NCI-H69 (cell line): ENCODE measurements at places on chromosomes 16 and 17.

GRCh38 chr16:81485824-81486539, 41.4 kb downstream of the CMIP start:
- DNase-seq = no peak

GRCh38 chr16:12551946-12552345, 251.7 kb downstream of the CPPED1 start:
- DNase-seq = no peak

- peak; percentile 90 for DNase-seq
Measured at GRCh38 chr16:87790292-87791100, 24.7 kb upstream of the KLHDC4 start.

DNA sequence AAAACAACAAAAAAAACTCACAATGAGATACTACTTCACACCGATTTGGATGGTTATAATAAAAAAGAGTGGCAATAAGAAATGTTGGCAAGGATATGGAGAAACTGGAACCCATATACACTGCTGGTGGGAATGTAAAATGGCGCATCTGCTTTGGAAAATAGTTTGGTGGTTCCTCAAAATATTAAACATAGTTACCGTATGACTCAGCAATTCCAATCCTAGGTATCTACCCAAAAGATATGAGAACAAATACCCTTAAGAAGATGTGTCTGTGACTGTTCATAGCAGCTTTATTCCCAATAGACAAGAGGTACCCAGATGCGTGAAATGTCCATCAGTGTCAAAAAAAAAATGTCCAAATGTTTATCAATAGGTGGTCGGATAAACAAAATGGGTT, 7.2 kb downstream of the CPPED1 start:
- no peak for DNase-seq

GRCh38 chr16:83933885-83934683, 19.0 kb upstream of the OSGIN1 start:
- DNase-seq = no peak

- DNase-seq = no peak
Measured at GRCh38 chr17:41678907-41679739, 9.6 kb upstream of the EIF1 start.

DNA sequence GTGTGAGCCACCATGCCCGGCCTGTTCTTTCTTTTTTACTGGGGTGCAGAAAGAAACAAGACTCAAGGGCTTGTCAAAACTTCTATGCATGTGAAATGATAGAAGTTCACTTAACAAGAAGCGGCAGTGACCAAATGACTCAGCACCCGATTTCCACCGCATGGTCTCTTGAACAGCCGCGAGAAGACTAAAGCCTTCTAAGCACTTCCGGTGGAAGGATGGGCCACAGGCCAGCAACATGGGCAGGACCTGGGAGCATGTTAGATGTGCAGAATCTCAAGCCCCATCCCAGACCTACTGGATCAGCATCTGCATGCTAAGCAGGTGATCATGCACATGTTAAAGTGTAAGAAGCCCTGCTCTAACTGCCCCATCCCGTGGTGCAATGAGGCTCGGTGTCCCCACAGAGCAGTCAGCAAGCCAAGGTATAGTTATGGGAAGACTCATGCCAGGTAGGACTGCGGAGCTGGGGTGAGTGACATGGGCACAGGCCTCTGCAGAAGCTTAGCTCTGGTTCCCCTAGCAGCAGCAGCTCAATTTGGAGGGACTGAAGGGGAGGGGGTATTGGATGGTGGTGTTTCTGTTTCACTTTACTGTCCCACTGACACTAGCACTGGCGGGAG, 88.5 kb upstream of the HNF1B start:
- no peak for DNase-seq

DNA sequence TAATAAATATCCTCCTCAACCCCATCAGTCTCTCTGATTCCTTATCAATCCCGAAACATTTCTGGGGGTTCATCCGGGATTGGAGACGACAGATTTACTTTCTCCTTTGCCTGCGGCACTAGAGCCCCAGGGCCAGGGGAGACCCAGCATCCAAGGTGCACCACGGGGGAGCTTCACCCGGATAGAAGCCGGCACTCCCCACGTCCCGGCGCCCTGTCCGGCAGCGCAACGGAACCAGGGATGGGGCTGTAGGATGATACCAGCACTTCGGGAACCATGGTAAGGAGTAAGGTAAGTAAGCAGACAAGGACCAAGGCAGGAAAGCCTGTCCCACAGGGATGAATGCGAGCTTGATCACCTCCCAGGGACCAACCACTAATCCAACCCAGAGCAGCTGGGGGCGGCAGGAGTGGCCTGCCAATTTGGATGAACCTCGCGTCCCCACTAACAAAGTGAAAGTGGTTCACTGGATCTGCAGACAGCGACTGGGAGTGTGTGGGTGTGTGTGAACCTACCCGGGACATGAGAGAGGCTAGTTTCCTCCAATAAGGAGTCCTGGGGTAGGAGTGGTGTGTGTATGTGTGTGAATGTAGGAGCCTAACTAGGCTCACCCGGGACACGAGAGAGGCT, 11.9 kb downstream of the POLR3K start:
- no peak for DNase-seq
